ENCODE measurements at places on chromosomes 12 and 14.

DNA sequence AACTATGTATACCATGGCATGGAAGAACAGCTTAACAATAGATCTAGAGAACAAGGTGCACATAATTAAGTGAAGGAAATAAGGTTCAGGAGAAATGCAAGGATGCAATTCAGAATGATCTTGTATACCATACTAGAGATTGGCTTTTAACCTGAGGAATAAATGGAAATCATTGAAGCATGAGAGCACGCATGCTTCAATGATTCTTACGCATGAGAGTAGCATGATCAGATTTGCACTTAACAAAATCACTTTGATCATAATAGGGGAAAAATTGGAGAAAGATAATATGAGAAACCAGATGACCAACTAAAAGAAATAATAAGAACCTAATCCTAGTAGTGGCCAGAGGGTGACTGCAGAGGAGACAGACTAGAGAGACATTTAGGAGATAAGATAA lies 133.3 kb upstream of the FSCB start:
- DNase-seq: no peak

GRCh38 chr12:49098035-49098451 lies 3.4 kb upstream of the DHH start:
- peak; percentile 73 for DNase-seq

DNA sequence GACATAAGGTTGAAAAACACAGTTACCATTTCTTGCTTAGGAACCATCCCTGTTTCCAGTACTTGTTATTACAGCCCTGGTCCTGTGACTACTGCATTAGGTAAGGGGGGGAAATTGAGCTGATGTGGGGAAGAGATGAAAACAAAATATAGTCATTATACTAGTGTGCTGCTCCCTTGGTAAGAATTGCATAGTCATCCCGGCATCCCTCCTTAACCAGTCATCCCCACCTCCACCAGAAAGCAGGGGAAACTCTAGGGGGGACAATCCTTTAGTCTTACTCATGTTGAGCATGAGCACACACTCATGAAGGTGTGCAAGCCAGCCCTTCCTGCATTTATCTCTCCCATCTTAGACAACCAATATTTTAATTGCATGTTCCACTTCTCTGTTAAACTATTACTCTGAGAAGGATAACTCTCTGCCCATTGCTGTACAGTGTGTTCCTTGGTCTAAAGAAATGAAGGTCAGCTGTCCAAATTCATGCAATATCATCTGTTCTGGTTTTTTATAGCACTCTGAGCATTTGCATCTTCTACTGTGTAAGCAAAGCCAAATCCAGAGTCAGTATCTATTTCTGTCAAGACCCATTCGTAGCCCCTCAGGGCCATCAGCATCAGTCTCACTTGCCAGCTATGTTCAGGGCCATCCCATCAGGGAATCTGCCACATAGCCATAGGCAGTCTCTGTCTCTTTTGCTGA lies 46.8 kb downstream of the TMEM30B start:
- no peak for DNase-seq

DNA sequence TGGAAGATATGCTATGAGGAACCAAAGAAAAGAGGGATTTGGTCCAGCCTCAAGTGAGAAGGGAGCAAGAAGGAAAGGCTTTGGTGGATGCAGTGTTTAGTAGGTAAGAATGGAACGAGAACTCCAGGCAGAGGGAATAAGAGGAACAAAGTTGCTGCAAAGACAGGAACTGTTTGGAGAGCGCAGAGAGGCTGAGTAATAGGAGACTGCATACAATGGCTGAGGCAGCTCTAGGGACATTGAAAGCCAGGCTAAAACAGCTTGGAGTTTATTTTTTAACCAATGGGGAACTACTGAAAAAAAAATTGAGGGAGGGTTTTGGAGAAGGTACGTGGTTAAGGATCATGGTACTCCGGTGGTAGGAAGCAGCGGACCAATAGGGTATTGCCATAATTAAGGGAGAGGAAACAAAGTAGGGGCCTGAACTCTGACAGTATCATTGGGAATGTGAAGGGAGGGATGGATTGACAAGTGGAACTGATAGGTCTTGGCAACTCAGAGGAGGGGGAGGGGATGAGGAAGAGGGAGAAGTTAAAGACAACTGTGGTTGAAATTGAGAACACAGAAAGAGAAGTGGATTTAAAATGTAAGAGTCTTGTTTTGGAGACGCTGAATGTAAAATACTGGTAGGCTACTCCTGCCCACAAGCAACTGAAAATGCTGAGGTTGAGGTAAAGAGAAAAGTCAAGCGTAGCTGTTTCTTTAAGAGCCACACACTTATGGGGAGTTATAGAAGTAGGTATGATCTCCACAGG lies 4.8 kb downstream of the ASCL4 start:
- no peak for DNase-seq

DNA sequence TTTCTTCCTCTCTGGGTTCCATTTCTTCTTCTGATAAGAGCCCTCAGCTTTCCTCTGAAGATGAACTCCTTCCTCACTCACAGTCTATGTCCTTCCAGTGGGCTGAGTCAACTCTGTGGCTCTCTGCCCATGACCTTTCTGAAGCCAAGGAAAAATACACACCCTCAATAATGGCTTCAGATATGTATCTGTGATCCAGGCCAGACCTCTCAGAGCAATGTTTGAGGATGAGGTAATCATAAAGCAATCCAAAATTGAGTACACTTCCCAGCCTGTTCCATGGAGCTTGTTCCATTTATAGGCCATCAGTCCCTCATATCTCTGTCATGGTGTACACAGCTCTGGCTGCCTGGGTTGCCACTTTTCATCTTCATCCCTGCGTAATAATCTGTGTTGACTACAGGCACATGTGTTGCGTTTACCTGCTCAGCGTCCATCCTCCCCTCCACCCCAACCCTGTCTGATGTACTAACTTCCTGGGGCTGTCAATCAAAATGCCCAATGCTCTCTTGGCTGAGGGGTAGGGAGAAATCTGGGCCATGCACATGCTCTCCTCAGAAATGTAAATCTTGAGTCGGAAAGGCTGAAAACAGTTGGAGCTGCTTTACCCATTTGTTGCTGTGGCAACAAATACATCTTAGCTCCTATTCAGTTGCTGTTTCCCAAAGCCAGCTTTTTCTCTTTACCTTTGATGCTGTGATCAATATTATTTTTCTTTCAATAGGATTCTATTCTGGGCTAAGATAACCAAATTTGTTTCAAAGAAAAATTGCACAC lies 377.8 kb upstream of the TMEM132C start:
- no peak for DNase-seq

DNA sequence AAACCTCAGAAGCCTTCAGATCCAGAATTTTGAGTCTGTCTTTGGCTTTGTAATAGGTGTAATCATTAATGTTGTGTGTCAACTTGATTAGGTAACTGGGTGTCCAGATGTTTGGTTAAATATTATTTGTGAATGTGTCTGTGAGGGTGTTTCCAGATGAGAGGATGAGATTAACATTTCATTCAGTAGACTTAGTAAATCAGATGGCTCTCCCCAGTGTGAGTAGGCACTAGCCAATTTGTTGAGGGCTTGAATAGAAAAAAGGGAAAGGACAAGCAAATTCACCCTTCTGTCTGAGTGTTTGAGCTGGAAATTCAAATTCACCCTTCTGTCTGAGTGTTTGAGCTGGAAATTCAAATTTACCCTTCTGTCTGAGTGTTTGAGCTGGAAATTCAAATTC lies 932.2 kb downstream of the SLC6A15 start:
- no peak for DNase-seq

GRCh38 chr14:73239393-73240241 lies 2.3 kb downstream of the PAPLN start:
- DNase-seq: no peak

- no peak for DNase-seq
Observed at GRCh38 chr14:91078095-91078737, 17.8 kb upstream of the RPS6KA5 start.

GRCh38 chr12:69066492-69067373 lies 133.8 kb upstream of the CPM start:
- no peak for DNase-seq

DNA sequence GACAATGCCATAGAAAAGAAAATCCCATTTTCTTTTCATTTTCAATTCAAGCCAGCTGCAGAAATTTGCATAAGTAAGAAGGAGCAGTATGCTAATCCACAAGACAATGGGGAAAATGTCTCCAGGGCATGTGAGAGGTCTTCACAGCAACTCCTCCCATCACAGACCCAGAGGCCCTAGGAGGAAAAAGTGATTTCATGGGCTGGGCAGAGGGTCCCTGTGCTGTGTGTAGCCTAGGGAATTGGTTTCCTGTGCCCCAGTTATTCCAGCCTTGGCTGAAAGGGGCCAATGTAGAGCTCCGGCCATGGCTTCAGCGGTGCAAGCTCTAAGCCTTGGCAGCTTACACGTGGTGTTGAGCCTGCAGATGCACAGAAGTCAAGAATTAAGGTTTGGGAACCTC lies 211.4 kb downstream of the CCDC59 start:
- no peak for DNase-seq

DNA sequence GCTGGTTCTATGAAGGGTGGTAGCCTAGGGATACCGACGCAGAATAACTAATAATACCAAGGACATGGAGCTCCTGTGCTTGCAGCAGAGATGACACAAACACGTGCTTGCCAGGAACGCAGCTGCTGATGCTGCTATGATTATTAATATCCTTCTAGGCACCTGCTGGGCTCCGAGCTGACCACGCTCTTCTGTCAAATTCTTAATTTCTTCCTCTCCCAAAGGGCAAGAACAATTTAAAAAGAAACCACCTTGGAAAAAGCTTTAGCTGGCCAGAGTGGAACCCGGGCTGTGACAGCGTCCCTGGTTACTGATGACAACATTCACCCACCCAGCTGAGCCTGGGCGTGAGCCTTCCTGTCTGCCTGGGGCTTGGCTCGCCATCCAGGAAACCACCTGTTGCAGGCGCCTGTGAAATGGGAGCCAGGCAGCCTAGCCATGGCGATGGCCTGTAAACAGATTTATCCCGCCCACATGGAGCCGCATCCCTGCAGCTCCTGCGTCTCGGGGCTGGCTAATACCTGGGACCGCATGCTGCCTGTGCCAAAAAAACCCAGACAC lies 28.8 kb downstream of the CLMN start:
- DNase-seq: no peak

DNA sequence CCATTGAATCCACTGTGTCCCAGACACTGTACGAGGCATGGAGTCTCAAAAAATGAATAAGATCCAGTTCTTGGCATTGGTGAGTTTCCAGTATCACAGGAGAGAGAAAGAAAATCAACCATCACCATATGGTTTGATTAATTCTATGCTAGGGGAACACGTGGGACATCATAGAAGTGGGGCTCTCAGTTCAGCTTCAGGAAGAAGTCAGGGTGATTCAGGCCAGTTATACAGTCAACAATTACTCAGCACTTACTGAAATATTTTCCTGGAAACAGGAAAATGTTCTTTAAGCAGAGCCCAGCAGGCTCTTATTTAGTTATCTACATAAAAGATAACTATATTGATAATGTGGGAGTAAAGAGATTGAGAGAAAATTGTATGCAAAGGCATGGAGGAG lies 407.2 kb downstream of the NOVA1 start:
- DNase-seq: no peak

DNA sequence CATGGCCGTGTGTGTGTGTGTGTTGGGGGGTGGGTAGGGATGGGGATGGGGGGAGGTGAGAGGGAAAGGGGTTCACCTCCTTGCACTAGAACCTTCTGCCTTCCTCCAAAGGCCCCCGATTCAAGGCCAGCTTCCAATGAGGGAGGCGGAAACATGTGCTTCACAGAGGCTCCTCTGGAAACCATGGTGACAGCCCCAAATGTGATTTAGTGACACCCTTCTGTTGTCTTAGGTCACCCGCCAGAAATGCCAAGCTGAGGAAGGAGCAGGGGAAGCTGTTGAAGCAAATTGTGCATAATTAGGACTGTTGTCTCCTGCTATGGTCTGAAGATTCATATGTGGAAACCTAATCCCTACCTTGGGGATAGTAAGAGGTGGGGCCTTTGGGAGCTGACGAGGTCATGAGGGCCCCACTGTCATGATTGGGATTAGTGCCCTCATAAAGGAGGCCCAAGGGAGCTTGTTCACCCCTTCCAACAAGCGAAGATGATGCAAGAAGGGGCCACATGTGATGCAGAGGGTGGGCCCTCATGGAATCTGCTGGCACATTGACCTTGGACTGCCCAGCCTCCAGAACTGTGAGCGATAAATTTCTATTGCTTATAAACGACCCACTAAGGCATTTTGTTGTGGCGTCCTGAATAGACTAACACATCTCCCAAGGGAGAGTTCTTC lies 95.2 kb downstream of the AACS start:
- DNase-seq: no peak

DNA sequence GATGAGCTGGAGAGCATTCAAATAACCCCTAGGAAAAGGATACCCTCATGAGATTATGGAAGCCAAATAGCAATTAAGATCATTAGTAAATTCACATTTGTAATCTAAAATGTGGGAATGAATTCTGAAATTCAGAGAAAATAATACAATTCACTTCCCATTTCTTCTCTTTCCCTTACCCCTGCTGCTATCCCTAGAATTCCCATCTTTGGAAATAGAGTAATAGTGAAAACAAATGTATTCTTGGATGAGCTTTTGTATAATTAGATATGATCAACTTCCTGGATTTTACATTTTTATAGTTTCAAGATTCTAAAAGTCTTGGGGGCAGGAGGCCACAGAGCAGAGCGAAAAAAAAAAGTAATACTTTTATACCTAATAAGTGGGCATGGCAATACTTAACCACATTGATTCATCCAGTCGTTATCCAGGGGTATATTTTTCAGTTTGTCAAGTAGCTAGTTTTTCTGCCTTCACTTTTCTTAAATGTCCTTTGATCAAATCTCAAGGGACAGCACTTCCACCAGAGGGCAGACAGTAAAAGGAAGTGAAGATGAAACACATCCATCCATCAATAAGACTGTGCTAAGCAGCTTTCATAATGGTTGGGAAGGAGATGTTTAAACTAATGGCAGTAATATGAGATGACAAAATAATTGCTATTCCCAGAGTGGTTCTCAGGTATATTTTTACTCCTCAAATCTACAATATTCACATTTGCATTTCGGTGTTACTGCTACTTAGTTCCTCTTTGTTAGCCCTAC lies 401.3 kb downstream of the DIO2 start:
- DNase-seq: no peak

DNA sequence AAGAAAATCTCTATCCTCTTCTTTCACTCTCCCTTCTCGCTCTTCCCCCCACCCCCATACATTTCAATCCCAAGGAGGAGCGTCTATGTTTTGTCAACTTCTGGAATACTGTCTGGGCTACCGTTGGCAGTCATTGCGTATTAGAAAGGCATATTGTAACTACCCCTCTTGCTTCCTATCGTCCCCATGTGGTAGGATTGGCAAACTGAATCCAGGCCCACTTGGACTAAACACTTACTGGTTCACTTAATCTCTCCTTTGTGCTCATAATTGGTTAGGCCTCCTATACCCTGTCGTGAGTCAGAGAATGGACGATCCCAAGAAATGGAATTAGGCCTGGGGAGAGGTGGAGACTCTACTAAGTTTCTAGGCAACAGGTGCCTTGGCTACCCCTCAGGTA lies 68.8 kb upstream of the SLC8A3 start:
- peak; percentile 76 for DNase-seq

DNA sequence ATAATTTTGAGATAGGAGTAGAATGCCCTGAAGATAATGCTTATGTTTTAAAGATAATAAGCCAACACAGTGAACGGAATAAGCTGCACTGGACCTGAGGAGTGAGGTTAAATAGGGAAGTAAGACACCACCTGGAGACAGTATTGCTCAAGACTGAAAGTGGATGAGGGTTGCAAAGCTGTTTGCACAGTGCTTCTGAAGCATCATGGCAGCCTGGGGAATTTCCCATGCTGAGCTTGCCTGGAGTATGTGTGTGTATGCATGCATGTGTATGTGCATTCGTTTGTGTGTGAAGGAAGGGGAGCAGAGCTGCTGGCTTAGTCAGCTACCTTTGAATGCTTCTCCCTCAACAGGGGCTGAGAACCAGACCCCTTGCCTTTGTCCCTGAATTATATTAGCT lies 35.8 kb downstream of the BHLHE41 start:
- DNase-seq: no peak
